ENCODE measurements at places on chromosomes 2 and 18.

- no peak for DNase-seq
Observed at GRCh38 chr2:101076581-101076980, 74.5 kb downstream of the RPL31 start.

GRCh38 chr2:128304715-128305554 is 13.7 kb downstream of the HS6ST1 start:
- no peak for DNase-seq

- no peak for DNase-seq
Observed at GRCh38 chr2:57160976-57161375, 885.6 kb upstream of the VRK2 start.

GRCh38 chr2:235665661-235666212 is 171.9 kb downstream of the AGAP1 start:
- DNase-seq: no peak

GRCh38 chr2:61439241-61440002 is 31.5 kb downstream of the USP34 start:
- no peak for DNase-seq

DNA sequence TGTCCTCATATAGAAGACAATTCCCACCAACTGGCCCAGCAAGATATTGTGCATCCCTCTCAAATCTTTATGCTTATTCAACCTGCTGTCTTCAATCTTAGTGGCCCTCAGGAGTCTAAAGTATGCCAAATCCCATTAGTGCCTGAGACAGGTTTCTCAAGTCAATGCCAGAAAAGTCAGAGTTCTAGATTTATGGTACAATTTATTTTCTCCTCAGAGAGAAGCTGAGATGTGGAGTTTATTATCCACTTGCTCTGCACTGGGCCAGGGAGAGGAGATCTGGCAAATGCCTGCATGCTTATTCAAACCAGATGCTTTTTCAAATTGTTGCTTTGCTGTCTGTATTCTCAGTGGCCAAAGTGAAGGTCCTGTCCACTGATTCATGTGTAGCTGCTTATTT is 825.2 kb downstream of the METTL4 start:
- no peak for DNase-seq

GRCh38 chr2:40554665-40555294 is 102.9 kb upstream of the SLC8A1 start:
- DNase-seq: no peak

All from stimulated activated CD8-positive, alpha-beta memory T cell treated with anti-CD3 and anti-CD28 coated beads, Interleukin-15, amount 100 ng/mL, for 4 hours (primary cell).